SK-N-DZ (cell line): ENCODE measurements at places on chromosomes 6 and 20.

GRCh38 chr6:4931530-4932227 lies 72.2 kb downstream of the RPP40 start:
- DNase-seq: no peak

GRCh38 chr6:15131234-15131633 lies 114.6 kb upstream of the JARID2 start:
- DNase-seq: no peak

GRCh38 chr6:20238688-20239587 lies 26.7 kb upstream of the MBOAT1 start:
- DNase-seq: no peak

DNA sequence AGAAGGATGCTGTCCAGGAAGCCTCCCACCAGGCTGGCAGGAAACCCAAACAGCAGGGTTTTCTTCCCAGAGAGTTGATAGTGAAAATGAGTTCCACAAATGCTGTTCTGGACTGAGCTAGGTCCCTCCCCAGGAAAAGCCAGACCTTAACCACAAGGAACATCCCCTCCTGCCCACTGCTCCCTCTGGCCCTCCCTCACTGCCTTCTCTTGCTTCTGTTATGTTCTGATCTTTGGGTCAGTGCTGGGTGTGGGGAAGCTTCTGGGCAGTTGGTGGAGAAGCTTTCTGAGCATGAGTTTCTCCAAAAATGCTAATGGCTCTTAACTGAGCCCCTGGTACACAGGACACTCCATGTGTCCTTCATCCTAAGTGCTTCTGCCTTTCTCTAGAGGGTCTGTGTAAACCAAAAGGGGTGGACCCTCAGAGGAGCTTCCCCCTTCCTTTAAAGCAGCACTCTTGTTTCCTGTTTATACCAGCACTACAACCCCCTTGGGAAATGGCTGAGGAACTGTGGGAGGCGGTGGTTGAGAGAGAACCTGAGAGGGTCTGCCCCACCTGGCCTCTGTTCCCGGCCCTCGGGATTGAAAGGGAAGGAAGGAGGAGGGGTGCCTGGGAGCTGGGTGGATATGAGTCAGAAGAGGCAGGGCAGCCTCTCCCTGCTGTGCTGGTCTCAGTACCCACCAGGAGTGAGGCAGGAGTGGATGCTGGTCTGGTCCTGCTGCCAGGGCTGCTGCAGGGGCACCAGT lies 42.0 kb downstream of the CDS2 start:
- DNase-seq: no peak

- DNase-seq: no peak
Measured at GRCh38 chr6:52377538-52378221, 15.7 kb downstream of the PAQR8 start.

DNA sequence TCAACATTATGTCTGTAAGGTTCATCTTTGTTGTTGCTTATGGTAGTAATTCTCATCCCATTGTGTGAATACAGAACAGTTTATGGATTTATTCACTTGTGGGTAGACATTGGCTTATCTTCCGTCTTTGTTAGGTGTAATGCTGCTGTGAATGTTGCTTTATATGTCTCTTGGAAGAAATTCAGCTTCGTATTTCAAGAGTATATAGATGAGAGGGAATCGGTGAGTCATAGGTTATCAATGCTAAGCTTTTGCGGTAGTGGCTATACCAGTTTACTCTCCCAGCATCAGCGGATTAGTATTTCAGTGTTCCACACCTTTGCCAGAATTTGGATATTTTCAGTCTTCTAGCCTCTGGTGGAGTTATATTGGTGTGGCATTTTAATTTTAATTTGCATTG lies 77.8 kb downstream of the ZFAND3 start:
- no peak for DNase-seq

- no peak for DNase-seq
Measured at GRCh38 chr20:11012975-11013374, 339.2 kb upstream of the JAG1 start.

GRCh38 chr6:52301326-52301725 lies 16.8 kb upstream of the MCM3 start:
- no peak for DNase-seq

DNA sequence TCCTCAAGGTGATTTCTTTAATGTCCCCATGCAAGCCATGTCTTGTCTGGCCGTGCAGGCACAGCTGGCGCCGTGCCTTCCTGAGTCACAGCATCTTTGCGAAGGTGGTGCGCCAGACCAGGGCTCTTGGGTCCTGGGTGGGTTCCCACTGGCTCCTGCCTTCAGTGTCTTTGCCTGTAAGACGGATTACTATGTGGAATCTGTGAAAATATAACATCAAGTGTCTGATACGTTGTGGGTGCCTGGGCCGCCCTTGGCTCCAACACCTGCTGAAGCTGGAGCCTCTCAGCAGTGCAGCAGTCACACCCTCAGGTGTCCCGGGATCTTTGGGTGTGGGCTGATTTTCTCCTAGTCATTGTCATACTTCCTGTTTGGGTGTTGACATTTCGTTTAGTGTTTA lies 3.2 kb downstream of the OSBPL2 start:
- no peak for DNase-seq

GRCh38 chr6:113416170-113416569 lies 441.0 kb upstream of the MARCKS start:
- DNase-seq: no peak

- no peak for DNase-seq
Measured at GRCh38 chr20:19781235-19781634, 23.2 kb downstream of the RIN2 start.

- DNase-seq: no peak
Measured at GRCh38 chr20:16748308-16748900, at the start of gene OTOR. TSS of gene OTOR (plus strand) at chr20:16748358. CDS start at chr20:16748402, 44 bp downstream.

GRCh38 chr6:41894366-41895299 lies 542 bp downstream of the USP49 start:
- DNase-seq: peak; percentile 56

GRCh38 chr6:122747573-122747972 lies 31.9 kb upstream of the FABP7 start:
- no peak for DNase-seq

- no peak for DNase-seq
Measured at GRCh38 chr20:59010321-59010994, 3.4 kb upstream of the CTSZ start.

GRCh38 chr20:51404297-51405060 lies 138.0 kb downstream of the NFATC2 start:
- no peak for DNase-seq

DNA sequence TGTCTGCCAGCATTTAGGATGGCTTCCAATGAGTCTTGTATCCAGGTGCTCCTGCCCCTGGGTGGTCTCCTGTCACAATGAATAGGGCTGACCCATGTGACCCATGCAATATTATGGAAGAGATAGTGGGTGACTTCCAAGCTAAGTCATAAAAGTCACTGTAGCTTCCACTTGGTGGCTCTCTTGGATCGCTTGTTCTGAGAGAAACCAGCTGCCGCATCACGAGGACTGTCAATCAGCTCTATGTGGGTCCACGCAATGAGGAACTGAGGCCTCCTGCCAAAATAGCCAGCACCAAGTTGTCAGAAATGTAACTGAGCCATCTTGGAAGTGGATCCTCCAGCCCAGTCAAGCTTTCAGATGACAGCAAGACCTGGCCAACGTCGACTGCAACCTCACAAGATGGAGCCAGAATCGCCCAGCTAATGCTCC lies 14.9 kb upstream of the MATN4 start:
- DNase-seq: peak; percentile 76

DNA sequence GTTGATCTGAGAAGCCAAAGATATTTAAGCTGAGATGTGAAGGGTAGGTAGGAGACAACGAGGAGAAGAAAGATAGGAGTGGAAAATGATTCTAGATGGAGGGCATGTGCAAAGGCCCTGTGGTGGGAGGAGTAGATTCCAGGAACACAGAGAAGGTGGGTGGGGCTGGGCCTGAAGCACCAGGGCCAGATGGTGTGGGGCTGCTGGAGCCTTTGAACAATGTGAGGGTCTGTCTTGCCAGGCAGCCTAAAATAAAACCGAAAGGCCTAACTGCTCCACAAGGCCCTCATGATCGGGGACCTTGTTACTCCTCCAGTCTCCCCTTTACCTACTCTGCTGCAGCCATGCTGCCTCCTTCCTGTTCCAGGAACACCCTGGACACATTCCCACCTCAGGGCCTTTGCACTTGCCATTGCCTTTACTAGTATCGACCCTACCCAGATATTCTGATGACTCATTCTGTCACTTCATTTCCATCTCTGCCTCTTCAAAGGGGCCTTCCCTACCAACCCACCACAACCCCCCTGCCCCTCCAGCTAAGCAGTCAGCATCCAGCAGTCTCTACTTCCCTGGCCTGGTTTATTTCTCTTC lies 20.0 kb downstream of the FAM110A start:
- no peak for DNase-seq

DNA sequence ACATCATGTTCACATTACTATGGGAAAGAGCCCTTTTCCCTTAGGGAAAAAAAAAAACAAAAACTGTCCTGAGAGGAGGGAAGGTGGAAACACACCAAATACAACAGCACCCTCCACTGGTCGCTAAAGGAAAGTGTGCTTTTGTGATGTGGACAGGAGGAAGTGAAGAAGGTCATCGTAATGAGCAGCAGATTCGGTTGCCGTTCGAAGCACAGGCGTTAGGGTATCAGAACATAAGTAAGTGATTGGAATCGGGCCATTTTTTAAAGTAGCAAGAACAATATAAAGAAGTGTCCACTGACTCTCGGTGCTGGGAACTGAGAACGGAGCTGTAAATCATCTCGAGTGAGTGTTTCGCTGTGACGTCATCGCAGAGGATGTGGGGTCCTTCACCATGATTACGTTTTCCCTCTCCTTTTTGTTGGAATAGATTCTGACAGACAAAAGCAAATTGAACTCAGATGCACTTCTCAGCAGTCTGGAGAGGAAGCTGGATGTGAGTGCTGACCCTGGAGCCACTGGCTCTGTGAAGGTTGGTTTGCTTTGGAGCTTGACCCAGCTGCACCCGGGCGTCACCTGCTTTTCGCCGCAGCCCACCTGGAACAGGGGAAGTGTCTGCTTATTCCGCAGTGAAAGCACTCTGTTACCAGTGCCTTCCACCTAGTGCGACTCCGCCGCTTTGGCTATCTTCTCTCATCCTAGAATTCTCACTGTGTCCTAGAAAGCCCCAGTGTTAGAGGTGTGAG lies 203.6 kb upstream of the GMDS start:
- DNase-seq: peak; percentile 64

- no peak for DNase-seq
Measured at GRCh38 chr20:41462372-41463161, 95.9 kb upstream of the EMILIN3 start.

GRCh38 chr6:1917626-1918371 lies 308.1 kb downstream of the FOXC1 start:
- no peak for DNase-seq

- no peak for DNase-seq
Measured at GRCh38 chr6:147567141-147567805, 58.8 kb downstream of the SAMD5 start.

DNA sequence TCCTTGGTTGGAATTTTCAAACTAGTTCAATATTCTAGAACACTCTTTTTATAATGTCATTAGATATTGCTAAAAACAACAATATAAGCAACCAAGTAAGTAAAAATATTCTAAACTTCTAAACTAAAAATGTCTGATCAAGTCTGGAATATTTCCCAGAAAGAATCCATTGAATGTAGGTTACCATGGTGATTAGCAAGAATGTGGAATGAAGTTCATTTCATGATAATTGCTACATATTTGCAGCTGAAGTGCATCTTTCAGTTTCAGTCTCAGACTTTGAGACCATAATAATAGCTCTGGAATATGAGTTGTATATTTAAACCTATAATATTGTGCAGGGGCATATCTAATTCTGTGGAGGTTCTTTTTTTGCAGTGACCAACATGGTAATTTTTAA lies 61.0 kb upstream of the NKAIN2 start:
- no peak for DNase-seq

- DNase-seq: no peak
Measured at GRCh38 chr20:61698598-61699494, 366.8 kb downstream of the TAF4 start.

DNA sequence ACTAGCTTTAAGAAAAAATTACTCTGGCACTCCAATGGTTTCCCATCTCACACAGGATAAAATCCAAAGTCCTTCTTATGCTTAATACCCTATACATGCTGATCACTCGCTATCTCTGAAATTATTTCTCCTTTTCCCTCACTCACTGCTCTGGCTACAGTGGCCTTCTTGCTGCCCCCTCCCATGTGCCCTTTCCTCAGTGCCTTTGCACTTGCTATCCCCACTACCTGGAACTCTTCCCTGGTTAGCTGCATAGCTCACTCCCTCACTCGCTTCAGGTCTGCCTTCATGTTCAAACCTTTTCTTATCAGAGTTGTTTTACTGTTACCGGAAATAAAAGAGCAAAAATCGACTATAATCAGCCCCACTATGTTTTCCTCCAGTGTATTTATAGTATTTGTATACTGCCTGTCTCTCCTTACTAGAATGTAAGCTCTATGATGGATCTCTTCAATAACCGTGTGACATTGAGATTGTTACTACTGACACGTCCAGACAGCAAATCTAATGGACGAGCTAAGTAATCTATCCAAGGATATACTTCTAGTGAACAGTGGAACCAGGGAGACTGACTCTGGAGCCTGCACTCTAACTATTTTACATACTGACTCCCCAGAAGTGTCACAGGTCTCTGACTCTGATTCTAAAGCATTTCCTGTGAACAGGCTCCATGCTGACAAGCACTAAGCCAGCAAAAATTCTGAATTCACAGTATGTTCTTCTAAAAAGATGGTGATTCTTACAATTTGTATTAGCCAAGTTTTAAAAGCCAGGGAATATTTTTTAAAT lies 25.1 kb downstream of the FKBP5 start:
- DNase-seq: no peak

GRCh38 chr6:163423696-163424095 lies 9.2 kb downstream of the QKI start:
- DNase-seq: no peak

GRCh38 chr6:23589811-23590210 lies 536.2 kb upstream of the NRSN1 start:
- DNase-seq: no peak

- DNase-seq: no peak
Measured at GRCh38 chr6:38153798-38154345, 334.3 kb downstream of the ZFAND3 start.

GRCh38 chr6:39273406-39273821 lies 40.8 kb downstream of the KCNK17 start:
- DNase-seq: no peak

- DNase-seq: no peak
Measured at GRCh38 chr20:7691647-7692269, 248.5 kb downstream of the HAO1 start.

DNA sequence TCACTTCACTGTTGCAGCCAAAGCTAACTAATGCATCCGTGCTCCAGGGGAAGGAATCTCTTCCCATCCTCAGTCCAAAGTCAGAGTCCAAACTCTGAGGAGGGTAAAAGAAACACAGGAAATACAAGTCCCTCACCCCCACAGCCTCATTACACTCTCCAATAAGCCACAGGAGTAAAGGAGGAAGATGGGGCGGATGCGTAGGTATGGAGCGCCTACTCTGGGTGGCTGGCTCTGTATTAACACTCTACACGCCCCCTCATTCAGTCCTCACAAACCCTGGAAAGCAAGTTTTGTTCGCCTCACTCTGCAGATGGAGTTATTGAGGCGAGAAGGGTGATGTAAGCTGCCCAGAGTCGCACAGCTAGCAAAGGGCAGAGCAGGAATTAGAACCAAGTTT lies 242.9 kb downstream of the NRN1 start:
- no peak for DNase-seq

- DNase-seq: peak; percentile 37
Measured at GRCh38 chr6:142537612-142538478, 236.0 kb downstream of the ADGRG6 start.

- no peak for DNase-seq
Measured at GRCh38 chr20:2210646-2211552, 84.9 kb upstream of the TGM3 start.

GRCh38 chr6:13383328-13384163 lies 55.2 kb upstream of the TBC1D7 start:
- DNase-seq: no peak
